GM13977 (cell line): ENCODE measurements at places on chromosomes 7 and 10.

DNA sequence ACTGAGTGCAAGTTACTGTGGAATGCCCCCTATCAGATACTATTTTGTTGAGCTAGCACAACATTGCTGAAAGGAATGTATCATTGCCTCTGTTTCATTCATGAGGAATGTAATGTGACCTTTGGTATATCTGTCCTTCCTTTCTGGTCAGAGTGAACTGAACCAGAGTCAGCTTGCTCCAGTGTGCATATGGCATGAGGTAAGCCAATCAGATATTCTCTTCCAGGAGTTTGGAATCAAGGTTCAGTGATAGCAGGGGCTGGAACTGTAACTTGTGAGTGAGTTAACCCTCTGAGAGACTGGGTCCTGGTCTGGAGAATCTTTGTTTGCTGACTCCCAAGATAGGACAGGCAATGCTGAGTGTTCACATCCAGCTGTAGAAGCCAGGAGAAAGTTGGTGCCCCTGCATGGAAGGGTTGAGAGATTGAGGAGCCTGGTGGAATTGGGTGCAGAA lies 45.3 kb upstream of the OSBPL3 start:
- DNase-seq = no peak

DNA sequence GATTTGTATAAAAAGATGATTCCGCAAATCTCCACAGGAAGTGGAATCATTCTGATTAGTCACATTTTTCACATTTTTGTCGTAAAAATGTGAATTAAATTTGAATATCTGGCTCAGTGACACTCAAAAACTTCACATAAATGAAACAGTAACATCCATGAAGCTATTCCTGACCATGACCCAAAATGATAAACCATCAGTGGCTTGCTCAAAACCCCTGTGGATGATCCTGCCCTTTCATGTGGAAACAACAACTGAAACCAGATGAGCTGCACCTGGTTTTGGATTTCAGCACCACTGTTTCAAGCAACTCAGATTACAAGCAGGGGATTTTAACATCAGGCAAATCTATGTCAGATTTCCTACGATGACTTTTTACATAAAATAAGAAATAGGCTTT lies 80.3 kb downstream of the AMPH start:
- DNase-seq = no peak

DNA sequence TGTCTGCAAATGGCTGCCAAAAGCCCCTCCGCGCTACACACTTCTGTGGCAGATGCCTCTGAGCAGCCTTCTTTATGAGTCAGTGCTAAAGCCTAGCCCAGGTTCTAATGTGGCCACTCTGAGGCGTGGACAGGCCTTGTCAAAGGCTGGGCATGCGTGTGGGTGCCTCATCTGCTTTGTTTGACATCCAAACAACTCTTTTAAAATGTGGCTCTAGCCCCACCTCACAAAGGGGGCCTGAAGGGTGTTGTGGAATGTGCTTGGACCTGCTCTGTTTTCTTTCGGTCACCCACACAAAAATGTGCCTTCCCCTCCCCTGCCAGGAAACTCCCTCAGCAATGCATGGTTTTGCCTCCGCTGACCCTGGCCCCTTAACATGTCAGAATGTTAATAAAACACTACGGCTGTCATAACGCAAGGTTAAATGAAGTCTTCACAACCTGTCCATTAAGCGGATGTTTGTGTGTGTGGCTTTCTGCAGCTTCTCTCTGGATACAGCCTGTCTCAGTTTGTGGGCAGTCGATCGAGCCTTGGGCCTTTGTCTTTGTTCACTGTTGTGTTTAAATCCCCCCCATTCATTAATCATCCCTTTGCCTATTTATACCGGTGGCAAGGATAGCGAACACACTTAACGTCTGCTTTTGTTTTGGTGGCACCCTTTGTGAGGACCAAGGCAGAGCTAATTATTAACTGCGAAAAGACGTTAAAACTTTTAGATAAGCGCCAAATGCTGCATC lies 718.9 kb downstream of the LRMDA start:
- no peak for DNase-seq

GRCh38 chr7:135095450-135095849 lies 52.4 kb upstream of the TMEM140 start:
- DNase-seq = no peak

GRCh38 chr7:114932991-114933390 lies 11.1 kb downstream of the MDFIC start:
- no peak for DNase-seq

DNA sequence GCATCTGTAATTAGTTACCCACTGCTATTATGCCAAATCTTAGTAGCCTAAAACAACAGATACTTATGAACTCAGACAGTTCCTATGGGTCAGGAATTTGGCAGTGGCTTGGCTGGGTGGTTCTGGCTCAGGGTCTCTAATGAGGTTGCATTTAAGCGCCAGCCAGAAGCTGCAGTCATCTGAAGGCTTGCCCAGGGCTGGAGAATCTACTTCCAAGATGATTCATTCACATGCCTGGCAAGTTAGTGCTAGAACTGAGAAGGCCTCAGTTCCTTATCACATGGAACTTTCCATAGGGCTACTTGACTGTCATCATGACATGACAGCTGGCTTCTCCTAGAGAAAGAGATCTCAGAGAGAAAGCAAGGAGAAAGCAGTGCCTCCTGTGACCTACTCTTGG lies 121.3 kb downstream of the AVL9 start:
- DNase-seq = no peak

DNA sequence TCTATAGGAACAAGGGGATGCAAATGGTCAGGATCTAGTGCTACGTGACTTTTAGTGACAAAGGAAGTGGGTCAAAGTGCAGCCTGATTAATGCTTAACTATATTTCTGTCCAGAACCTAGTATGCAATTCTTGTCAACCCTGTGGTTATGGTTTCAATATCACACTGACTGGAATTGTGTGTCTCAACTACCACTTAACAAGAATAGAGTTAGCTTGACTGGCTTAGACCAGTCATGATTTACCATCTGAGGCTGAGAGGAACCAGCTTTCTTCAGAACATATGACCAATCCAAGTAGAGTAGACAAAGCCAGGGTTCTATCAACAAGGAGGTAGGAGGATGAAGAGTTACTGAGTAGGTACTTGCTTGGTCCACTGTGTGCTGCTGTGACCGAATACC lies 54.4 kb downstream of the MYPN start:
- DNase-seq = peak; percentile 21

GRCh38 chr10:125951290-125951689 lies 54.9 kb downstream of the FANK1 start:
- no peak for DNase-seq

GRCh38 chr7:111887734-111888133 lies 318.5 kb downstream of the DOCK4 start:
- DNase-seq = no peak

- no peak for DNase-seq
These were observed 17.0 kb upstream of the CDCA7L start for GRCh38 chr7:21962677-21963076.

DNA sequence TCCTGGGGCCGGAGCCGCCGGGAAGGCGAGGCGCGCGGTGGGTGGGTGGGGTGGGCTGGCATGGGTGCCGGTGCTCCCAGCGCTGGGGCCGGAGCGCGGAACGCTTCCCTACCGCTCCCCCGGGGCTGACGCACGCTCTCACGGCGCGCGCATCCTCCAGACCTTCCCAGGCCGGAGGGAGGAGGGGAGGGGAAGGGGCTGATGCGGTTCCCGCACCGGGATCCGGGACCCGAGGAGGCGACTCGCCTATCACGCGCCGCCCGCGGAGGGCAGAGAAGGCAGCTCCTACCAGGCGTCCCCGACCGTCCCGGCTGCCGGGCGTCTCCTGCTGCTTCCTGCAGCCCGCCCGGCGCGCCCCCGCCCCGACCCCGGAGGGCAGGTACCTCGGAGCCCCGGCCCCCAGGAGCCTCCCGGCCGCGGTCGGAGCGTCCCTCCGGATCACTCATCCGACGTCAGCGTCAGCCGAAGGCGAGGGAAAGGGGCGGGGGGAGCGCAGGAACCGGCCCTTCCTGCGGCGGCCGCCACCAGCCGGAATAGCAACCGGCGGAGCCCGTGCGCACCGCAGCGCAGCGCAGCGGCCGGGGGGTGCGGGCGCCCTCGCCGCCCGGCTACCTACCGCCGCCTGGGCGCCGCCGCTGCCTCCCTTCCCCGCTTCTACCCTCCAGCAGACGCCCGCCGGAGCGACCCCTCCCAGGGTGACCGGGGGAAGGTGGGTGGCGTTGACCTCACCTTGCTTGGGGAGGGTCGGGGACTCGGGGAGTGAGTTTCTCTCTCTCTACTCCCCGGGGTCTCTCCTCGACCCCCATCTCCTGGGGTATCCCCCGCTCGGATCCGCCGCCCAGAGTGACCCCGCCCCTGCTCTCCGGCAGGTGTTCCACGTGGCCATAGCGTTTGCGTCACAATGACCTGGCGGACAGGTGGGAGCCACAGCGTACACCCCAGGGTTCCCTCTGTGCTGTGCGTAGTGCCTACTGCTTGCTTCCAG lies at the start of gene ICA1:
Gene ICA1 (minus strand): TSS at position 457 of the 985 bp plus-strand sequence. CDS start 26,241 bp downstream, outside the sequence.
- DNase-seq = peak; percentile 50
